ENCODE measurements at places on chromosomes 12 and 14.

DNA sequence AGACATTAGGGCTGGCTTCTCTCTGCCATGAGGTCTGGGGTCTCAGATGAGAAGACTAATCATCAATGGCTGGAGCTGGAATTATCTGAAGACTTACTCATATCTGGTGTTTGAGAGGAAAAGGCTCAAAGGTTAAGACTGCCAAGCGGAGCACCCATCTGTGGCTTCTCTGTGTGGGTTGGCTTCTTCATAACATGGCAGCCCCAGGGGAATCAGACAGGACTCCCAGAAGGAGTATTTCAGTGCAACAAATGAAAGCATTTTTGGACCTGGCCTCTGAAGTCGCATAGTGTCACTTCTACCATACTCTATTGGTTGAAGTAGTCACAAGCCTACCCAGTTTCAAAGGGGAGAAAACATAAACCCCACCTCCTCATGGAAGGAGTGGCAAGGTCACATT is 171.8 kb upstream of the KRR1 start:
- DNase-seq = no peak

DNA sequence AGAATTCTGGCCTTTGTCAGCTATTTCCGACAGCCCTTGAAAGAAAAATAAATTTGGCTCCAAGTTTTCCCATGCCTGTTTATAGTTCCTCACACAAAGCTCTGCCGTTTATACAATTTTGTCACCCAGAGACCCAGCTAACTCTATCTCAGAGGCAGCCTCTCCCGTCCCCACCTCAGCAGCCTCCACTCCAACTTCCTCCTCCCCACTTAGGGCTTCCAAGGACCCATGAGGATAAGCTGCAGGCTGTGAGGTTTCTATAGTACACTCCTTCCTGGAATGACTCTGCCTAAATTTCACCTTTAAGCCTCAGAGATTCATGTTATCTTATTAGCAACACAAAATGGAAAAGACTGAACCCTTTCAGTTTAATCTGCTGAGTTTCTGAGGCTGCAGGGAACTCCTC is 71.8 kb downstream of the TTC9 start:
- no peak for DNase-seq

- no peak for DNase-seq
Observed at GRCh38 chr12:106753526-106753925, 21.0 kb upstream of the RIC8B start.

DNA sequence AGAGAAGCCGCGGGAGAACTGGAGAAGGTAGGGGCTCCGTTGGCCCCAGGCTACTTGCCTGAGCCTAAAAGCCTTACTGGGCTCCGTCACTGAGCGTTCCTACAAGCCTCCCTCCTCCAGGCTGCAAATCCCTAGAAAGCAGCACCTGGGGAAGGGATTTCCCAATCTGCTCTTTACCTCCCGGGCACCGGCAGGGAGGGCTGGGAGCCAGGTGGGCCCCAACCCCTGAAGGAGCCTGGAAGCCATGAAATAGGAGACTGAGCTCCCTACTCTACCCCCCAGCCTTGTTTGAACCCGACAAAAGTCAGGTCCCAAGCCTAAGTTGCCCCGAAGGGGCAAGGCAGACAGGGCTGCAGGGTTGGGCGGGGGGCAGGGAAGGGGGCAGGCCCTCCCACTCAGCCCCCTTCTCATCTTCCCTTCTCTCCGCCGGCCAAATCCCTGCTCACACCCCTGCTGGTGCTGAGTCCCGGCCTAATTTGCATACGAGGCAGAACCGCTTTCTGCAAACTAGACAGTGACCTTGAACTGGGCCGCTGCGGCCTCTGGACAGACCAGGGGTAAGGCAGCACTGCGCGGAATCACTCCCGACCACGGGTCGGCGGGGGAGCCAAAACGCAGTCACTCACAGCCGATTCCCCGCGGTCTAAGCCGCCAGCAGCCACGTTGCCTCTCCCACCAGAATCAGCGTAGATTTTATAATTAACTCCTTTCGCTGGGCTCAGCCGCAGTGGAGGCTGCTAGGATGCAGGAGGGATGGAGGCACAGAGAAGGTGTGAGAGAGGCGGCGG is 3.7 kb upstream of the HOXC12 start:
- DNase-seq = no peak

GRCh38 chr14:88289234-88289633 is 33.8 kb downstream of the KCNK10 start:
- no peak for DNase-seq

DNA sequence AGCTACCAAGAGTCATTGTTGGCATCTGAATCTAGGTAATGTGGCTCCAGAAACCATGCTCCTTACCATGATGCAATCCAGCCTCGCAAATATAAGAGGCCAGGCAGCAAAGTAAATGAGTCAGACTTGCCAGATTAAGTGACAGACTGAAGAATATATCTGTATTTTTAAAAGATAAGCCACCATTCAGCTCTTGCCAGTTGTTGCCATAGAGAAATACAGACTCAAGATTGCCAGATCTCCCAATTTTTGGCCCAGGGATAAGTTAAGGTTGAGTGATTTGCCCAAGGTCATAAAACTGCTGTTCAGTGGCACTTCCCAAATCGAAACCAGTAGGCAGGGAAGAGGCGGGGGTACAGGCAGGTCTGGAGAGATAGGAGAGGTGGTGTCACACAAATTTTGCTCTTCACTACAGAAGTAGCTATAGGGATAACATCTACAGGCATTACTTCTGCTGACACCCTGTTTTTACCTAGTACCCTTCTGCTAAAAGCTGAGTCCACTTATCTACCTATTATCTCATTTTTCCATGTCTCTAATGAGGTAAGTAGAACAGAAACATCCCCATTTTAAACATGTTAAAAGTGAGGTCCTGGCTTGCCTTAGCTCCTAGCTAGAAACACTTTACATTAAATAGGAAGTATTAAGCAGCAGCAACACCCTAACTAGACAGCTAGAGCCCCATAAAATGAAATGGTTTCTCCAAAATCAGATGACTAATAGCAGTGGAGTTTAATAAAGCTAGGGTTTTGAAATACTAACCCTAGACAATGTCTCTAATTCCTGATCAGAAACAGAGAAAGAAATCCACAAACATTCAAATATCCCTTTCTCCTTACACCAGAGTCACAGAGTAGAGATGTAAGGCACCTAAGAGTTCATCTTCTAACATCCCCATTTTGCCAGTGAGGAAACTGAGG is 19.5 kb downstream of the DCAF5 start:
- no peak for DNase-seq

DNA sequence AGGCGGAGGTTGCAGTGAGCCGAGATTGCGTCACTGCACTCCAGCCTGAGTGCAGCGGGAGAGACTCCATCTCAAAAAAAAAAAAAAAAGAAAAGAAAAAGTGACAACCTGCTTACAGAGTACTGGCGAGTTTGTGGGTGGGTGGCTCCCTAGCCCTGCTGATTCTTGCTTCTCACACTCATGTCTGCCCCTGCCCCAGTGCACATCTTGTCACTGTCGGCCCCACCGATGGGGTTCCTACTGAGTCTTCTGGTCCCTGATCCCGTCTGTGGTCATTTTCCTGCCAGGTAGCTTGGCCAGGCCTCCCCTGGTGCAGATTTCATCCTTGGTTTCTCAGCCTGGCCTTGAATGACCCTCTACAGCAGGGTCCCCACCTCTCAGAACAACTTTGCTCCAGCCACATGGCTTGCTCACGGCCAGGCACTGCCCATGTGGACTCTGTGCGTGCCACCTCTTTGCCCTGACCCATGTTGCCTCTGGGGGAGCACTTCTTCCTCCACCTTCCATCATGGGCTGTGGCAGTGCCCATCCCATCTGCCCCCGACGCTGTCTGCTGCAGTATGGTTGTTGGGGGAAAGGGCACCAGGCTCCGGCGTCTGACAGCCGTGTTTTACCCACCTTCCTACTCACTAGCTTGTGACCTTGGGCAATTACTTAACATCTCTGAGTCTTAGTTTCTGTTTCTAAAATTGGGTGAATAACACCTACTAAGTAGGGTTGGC is 2.1 kb upstream of the PTPN6 start:
- no peak for DNase-seq

- DNase-seq = no peak
Observed at GRCh38 chr14:100906420-100906819, 2.9 kb upstream of the RTL1 start.

GRCh38 chr14:95407354-95407753 is 87.6 kb upstream of the CLMN start:
- no peak for DNase-seq

GRCh38 chr14:84152452-84152851 is 1377.5 kb upstream of the FLRT2 start:
- DNase-seq = no peak

DNA sequence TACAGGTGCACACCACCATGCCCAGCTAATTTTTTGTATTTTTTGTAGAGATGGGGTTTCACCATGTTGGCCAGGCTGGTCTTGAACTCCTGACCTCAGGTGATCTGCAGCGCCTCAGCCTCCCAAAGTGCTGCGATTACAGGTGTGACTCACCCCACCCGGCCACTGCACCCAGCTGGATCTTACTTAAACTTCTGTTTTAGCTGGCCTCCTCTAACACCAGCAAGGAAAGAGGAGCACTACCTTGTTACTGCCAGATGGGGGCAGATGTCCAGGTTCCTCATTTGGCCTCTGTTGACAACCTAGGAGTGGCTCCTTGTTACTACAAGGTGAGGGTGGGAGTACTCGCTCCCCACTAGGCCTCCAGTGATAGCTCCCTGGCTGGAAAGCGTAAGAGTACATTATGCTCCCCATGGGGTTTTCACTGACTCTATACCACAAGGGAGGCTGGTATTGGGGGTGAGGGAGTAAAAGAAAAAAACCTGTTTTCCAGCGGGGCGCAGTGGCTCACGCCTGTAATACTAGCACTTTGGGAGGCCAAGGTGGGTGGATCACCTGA is 13.2 kb upstream of the ARF6 start:
- DNase-seq = no peak

DNA sequence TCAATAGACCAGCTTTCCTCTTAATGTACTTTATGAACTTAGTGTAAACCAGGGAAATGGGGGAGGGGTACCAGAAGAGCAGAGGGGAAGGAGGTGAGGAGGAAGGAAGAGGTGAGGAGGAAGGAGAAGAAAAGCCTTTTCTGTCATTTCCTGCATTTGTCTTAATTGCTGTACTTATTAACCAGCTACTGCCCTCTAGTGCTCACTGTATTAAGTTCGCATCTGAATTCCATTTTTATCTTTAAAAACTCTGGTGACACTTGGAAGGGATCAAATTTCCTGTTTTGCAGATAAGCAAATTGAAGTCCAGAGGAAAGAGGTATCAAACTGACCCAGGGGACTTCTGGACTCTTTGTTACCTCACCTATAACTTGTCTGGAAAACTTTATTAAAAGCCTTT is 22.2 kb downstream of the MANSC1 start:
- DNase-seq = no peak

Measured in C1 segment of cervical spinal cord (tissue), 14 donors.